ENCODE measurements at places on chromosomes 16 and 17.

- no peak for DNase-seq
Observed at GRCh38 chr16:82636958-82637357, 10.2 kb downstream of the CDH13 start.

- no peak for DNase-seq
Observed at GRCh38 chr17:42378359-42378958, 9.8 kb downstream of the STAT3 start.

- DNase-seq, result no peak
Observed at GRCh38 chr17:27670791-27671590, 40.0 kb downstream of the LGALS9 start.

GRCh38 chr17:60601447-60602384 is 1.7 kb downstream of the PPM1D start:
- peak; percentile 60 for DNase-seq

- DNase-seq, result no peak
Observed at GRCh38 chr17:4449736-4450135, 16.0 kb downstream of the SPNS3 start.

- DNase-seq, result no peak
Observed at GRCh38 chr17:31428111-31428510, 36.6 kb downstream of the RAB11FIP4 start.

DNA sequence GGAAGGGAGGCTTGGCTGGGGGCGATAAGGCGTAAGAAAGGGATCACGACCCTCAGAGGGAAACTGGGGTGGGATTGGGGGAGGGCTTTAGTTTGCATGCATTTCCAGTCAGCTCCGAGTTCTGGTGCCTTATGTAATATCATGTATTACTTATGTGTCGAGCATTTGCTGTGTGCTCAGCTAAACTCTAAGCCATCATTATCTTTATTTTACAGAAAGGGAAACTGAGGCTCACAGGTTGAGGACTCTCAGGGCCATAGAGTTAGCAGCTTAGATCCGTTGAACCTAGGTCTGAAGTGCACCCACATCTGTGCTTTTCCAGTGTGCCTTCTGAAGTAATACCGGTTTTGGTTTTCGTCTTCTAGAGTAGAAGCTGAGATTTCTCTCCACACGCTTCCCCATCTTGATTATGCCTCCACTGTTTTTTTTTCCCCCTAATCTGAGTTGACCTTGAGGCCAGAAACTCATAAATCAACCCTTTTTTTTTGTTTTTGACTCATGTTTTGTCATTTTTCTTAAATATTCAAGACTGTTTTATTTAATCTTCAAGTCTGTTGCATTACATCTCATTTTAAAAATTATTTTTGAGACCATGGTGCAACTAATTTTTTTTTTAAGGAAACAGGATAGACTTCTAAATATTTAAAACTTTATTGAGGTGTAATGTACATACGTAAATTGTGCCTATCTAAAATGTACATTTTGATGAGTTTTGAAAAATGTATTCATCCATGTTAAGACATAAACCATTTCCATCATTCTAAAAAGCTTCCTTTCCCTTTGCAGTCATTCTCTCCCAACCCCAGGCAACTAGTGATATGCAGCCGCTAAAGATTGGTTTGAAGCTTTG is 741 bp downstream of the CYB5B start:
- no peak for DNase-seq

DNA sequence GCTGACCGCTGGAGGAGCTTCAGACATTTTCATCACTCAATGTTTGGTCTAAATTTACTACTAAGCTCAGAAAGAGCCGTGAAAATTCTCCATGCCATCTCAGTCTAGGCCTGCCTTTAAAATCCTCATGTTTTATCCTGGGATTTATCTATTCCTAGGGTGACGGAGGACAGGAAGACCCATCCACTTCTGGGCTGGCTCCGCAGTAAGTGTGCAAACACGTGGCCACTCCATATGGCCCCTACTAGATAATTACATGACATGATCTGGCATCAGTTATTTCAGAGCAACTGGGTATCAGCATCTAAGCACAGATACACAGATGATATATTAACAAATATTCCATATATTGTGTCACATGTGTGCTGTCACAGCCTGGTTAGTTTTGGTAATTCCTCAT is 77.8 kb upstream of the HS3ST4 start:
- no peak for DNase-seq

DNA sequence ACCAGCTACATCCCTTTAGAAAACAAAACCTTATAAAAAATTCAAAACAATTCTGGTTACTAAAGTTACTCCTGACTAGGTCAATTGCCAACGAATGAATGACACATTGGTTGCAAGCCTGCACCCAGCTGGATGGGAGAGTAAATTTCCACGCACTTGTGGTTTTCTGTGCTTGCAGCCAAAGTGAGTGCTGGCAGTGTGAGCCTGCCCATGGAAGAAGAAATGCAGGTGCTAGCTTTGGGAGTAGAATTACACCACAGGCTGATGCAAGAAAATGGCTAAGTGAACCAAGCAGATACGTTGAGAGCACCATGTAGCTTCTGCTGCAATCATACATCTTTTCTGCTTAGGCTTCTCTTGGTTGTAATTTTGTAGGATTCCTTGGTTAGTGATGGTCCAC is 74.6 kb downstream of the SYCE1L start:
- no peak for DNase-seq

- DNase-seq, result no peak
Observed at GRCh38 chr17:10392880-10393279, 20.1 kb upstream of the MYH13 start.

GRCh38 chr16:89917773-89918452 is 749 bp upstream of the MC1R start:
- peak; percentile 96 for DNase-seq

DNA sequence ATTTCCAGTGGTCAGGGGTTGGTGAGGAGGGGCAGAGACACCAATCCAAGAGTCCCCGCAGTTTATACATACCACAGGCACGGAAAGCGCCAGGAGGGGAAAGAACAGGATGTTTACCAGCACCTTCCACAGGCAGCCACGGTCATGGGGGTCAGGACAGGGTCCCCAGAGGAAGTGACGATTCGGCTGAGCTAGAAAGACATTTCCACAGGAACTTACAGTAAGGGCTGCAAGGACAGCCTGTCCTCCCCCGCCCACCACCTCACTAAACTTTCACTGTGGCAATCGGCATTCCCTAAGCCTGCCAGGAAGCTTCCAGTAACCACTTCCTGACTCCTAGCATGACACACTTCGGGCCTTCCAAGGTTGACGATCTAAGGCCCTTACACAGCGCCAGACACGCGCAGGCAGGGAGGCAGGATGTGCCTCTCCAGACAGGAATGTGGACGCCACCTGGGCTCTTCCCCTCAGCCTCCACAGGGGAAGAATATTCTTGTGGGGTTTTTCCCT is 1.2 kb upstream of the MT2A start:
- DNase-seq, result peak; percentile 75

DNA sequence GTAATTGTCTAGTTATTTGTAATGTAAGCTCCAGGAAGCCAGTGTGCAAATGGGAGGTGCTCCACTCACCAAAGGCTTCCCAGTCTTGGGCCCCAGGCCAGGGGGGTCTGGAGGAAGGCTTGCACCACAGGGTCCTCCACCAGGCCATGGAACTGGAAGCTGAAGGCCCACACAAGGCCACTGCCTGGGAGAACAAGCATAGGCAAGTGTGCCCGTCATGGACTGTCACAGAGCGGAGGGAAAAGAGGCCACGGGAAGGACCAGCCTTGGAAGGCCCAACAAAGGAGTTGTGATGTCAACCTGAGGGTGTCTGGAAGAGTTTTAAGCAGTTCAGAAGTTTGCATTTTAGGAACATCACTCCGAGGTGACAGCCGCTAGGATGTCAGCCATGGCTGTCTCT is 3.0 kb upstream of the SRRM2 start:
- DNase-seq, result no peak

GRCh38 chr17:58755577-58756245 is at the start of gene PPM1E:
TSS of gene PPM1E (plus strand) at chr17:58755854.
- DNase-seq, result no peak

GRCh38 chr17:65556014-65556909 is 5.2 kb downstream of the AXIN2 start:
- DNase-seq, result peak; percentile 66

DNA sequence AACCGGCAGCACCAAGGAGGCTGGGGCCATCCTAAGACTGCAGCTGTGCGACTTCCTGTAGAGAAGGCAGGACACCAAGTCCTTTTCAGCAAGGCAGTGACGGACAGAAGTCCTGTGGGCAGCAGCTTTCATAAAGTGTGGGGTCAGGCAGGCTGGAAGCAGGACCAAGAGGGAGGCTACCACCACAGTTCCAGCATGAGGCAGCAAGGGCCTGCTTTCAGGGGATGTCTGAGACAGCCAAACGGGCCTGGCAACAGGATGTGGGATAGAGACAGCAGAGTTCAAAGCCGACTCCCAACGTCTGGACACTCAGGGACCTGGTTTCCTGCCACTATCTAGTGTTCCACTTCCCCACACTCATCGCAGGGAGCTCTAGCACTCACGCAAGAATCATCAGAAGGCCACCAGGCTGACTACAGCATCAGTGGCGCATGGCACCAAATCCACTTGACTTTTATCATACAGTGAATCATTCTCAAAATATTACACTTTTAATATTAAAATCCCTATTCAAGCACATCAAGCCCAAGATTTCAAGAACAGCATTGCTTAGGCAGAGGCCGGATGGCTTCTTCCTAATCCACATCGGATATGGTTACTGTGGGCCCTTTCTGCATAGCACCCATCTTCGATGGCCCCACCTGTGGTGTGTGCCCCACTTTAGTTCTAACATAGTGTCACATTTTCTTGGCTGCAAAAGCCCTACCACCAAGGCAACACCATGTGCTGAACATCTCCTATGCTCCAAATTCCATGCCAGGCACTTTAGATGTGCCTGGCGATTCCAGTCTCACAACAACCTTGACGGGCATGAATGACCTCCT is 5.2 kb downstream of the USP7 start:
- DNase-seq, result no peak

- peak; percentile 3 for DNase-seq
Observed at GRCh38 chr16:22641131-22641628, 130.5 kb downstream of the NPIPB5 start.

DNA sequence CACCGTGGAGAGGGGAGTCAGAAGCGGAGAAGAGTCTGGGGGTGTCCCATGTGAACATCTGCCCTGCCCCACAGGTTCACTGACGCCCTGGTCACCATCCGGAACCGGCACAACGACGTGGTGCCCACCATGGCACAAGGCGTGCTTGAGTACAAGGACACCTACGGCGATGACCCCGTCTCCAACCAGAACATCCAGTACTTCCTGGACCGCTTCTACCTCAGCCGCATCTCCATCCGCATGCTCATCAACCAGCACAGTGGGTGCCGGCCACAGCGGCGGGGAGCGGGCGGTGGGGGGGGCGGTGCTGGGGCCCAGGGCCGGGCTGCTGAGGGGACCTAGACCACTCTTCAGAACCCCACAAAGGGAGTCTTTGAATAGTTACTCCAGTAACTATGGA is 10.7 kb downstream of the PDK2 start:
- DNase-seq, result no peak

- no peak for DNase-seq
Observed at GRCh38 chr16:67720236-67720635, 1.1 kb upstream of the GFOD2 start.

DNA sequence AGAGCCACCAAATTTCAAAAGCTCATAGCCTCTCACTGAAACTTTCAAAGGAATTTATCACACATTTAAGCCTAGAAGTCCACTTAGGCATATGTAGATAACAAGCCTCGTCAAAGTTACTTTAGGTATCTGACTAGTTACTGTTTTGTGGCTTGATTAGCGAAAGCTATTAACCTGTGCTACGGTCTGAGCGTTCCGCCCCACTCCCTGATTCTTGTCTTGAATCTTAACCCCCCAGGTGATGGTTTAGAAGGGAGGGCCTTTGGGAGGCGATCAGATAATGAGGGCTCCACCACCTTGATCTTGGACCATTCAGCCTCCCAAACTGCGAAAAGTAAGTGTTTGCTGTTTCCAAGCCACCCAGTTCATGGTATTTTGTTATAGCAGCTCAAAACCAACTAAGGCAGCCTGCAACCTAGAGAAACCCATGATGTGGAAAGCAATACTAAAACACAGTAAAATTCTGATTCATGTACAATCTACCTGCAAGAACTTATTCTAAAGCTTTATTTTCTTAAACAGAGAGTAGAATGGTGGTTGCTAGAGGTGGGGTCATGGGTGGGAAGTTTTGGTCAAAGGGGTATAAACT is 7.1 kb downstream of the HSDL1 start:
- DNase-seq, result no peak

- peak; percentile 67 for DNase-seq
Observed at GRCh38 chr17:29579866-29580771, 9.3 kb downstream of the GIT1 start.

GRCh38 chr16:1511662-1512569 is 18.8 kb downstream of the TELO2 start:
- DNase-seq, result no peak

DNA sequence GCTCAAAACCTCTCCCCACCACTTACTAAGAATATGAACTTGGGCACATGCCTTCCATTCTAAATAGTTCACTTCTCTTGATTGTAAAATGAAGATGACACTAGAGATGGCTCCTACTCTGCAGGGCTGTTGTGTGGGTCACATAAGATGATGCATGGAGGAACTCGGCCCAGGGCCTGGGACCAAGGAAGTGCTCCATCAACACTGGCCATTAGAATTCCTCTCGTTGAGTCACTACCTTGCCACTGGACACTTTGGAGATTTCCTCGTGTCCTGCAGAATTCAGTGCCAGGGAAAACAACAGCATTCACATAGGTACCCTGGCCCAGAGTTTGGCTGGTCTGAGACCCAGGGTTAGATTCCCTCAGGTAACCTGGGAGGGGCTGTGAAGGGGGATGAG is 18.6 kb downstream of the HNF1B start:
- no peak for DNase-seq

- DNase-seq, result no peak
Observed at GRCh38 chr16:4994719-4995434, 36.7 kb downstream of the SEC14L5 start.

DNA sequence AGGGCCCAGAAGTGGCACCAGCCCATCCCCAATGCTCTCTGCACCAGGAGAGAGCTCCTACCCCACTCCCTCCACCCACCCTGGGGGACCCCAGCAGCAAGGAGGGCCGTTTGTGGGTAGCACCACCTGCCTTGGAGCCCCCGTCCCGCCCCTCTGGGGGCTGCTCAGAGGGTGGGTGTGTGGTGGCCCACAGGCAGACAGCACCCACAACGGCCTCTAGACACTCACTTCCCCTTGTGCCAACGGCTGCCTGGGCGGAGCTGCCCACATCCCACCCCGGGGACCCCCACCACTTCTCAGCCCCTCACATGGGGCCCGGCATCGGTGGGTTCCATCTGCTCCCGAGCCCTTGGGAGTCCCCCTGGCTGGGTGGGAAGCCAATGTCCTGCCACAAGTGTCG is 33.3 kb downstream of the BAHCC1 start:
- DNase-seq, result no peak

- no peak for DNase-seq
Observed at GRCh38 chr16:68257251-68257905, 6.9 kb upstream of the SLC7A6 start.

DNA sequence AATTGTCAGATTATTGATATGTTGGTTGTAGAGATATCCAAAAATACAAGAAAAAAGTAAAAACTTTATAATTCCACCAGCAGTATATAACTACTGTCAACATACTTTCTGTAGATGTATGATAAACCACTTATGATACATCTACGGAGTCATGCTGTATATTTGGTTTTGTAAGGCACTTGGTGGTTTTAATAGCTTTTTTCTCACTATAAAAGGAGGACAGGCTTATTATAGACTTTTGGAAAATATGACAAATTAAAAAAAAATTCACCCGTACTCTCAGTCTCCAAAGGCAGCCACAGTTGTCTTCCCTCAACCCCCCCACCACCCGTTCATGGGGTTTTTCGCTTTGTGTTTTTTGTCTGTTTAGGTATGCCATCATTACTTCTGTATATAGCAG is 14.8 kb downstream of the RAI1 start:
- no peak for DNase-seq

All from HCT116 (cell line).